ENCODE measurements at places on chromosomes 2 and 18.

DNA sequence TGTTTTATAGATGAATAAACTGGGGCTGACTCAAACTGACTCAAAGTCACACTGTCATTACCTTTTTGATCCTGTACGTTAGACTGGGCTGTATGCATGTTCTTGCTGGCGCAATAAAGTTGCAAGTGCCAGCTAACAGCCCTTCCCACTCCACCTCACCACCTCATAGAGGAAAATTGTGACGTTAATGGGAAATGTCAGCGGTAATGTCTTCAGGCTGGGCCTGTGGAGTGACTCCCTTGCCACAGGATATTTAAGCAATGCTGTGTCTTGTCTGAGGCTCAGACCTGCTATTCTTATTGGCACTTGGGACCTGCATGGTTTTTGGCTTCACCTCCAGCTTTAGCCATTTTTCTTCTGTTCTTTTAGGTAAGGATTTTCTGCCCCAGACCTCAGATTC lies 25.2 kb upstream of the CASP10 start:
- DNase-seq, result no peak

- DNase-seq, result no peak
Observed at GRCh38 chr2:180734382-180734781, 246.0 kb upstream of the UBE2E3 start.

DNA sequence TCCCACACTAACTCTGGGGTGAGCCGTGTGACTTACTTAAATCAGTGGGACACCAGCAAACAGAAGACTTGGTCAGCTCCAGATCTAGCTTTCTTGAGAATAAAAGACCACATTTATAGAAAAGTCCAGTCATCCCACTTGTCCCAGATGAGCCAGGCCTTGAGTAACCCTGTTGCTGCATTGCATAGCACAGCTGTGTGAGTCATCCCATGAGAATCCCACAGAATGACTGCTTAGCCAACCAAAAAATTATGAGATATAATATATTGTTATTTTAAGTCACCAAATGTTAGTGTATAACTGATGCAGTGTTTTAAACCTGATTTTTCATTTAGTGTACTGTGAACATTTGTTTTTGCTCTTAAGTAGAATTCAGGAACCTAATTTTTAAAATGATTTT lies 94.2 kb upstream of the FSHR start:
- DNase-seq, result no peak

DNA sequence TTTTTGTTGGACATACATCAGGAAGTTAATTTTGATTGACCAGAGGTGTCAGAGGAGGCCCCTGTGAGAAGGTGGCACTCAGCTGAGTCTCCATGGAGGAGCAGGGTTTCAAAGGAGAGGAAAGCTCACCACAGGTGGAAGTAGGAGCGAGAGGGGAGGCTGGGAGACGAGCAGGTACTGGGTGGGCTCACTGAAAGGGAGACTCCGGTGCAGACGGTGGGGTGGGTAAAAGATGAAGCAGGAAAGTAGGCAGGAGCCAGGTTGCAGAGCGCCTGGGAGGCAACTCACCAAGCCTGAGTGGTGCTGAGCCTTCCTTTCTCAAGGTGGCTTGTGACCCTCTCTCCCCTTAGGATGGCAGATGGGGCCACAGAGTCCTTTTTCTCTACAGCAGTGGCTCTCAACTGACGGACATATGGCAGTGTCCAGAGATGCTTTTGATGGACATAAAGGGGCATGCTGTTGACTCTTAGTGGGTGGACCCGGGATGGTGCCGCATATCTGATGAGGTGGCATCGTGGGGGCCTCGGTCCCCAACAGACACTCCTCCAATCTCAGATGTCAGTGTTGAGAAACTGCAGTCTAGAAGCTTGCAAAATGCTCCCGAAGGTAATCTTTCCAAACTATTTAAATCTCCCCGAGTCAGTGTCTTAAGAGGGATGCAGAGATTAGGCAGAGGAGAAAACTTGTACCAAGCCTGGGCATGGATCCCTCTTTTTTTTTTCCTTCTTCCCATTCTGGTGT lies 64.0 kb downstream of the LPIN1 start:
- DNase-seq, result no peak

- DNase-seq, result no peak
Observed at GRCh38 chr2:179218848-179219594, 45.6 kb downstream of the SESTD1 start.

GRCh38 chr2:151770995-151771394 lies 36.7 kb upstream of the NEB start:
- DNase-seq, result no peak

DNA sequence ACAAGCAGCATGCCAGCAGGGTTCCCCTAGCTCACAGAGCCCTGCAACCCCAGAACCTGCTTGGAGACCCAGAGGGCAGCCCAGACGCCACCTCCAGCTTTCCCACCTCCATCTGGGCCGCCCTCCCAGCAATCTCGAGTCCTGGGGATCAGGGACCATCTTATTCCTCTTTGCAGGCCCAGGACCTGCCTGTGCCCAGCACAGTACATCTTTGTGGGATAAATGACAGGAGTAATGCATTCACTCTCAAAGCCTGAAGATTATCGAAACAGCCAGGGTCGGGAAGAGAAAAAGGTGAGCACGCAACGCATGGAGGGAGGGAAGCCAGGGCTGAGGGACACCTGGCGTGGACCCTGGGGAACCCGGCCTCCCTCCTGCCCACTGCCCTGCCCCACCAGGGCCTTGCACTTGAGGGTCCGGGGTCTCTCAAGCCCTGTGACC lies 144.1 kb downstream of the NDUFA10 start:
- DNase-seq, result no peak

DNA sequence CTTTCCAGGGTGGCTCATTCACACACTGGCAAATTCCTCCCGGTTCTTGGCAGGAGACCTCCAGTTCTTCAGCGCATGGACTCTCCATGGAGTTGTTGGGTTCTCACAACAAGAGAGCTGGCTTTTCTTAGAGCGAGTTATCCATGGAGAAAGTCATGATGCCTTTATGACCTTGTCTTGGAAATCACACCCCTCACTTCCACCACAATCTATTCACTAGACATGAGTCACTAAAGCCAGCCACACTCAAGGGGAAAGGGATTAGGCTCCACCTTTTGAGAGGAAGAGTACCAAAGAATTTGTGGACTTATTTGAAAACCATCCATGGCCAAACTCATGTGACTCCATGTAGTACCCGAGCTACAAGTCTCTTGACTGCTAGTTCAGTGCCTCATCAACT lies 160.5 kb downstream of the SETBP1 start:
- DNase-seq, result no peak

DNA sequence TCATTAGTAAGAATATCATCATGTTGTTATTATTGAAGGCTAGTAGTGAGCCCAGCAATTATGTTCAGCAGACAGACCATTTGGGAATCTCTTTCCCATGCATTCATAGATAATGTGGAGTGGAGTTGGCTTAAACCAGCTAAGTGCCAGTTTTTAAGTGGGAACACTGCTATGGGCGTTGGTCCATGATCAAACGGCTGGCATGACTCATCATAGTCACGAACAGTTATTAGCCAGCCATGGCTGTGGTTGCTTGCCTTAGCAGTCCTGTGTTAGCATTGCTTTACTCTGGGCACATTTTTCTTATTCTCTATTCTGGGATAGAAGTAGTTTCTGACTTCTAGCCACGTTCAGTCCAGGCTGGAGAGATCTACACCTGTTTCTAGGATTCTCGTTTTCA lies 17.7 kb downstream of the EIF4E2 start:
- no peak for DNase-seq

- DNase-seq, result no peak
Observed at GRCh38 chr2:236402033-236402790, 138.0 kb upstream of the ASB18 start.

GRCh38 chr2:166321076-166321475 lies 54.7 kb downstream of the SCN9A start:
- DNase-seq, result no peak

- peak; percentile 71 for DNase-seq
Observed at GRCh38 chr2:62305421-62306176, 109.7 kb downstream of the B3GNT2 start.

GRCh38 chr18:59783138-59783537 lies 85.9 kb upstream of the CCBE1 start:
- DNase-seq, result no peak

- no peak for DNase-seq
Observed at GRCh38 chr2:165198181-165198580, 5.7 kb downstream of the SCN3A start.

DNA sequence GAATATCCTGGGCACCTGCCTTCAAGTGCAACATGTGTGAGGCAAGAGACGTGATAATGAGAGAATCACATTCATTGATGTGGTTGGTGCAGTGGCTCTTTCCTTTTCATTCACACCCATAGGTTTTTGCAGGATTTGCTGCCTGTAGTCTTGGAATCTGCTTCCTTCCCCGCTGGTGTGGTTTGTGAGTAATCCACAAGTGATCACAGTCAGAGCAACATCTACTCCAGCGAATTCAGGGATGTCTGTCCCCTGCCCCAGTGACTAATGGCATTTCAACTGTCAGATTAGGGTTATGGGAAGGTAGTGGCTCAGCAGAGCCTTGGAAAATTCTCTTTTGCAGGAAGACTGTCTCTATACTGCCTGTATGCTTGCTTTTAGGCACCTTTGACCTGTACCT lies 225.5 kb upstream of the RBMS1 start:
- DNase-seq, result no peak

GRCh38 chr2:51789918-51790317 lies 758.0 kb upstream of the NRXN1 start:
- DNase-seq, result no peak

- DNase-seq, result no peak
Observed at GRCh38 chr18:58609536-58609993, 19.3 kb downstream of the ALPK2 start.

- no peak for DNase-seq
Observed at GRCh38 chr18:45103319-45104048, 422.8 kb downstream of the SETBP1 start.

DNA sequence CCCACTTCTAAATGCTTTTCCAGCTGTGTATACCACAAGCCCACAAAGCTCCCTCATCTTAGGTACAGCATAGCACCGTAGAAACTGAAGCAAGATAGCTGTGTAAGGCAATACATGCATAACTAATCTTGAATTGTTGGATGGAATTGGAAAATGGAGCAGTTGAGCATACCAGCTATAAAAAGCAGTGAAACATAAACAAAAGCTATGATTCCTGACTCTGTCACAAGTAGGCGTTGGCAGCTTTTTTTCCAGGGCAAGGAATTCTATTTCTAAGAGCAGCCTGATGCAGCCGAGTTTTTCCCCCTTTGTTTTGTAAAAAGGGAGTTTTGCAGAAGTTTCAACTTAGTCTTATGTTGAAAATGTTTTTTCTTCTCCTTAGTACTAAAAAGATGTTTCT lies 32.4 kb downstream of the MOGAT1 start:
- no peak for DNase-seq

GRCh38 chr2:239959059-239959971 lies 65.8 kb downstream of the NDUFA10 start:
- DNase-seq, result no peak

DNA sequence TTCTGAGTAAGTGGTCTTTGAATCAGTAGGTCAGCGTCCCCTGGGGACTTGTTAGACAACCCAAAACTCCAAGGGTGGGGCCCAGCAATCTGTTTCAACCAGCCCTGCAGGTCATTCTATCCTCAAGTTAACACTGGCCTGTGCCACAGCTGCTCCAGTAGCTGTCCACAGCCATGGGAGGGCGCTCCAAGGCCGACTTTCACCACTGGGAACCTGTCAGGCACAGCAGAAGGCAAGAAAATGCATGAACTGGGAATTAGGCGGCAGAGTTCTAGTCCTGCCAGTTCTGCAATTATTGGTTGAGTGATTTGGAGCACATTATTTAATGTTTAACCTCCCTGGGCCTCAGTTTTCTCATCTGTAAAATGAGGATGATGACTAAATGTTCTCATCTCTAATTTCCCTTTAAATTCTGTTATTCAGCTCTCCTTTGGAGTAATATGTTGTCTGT lies 17.4 kb upstream of the MRPL33 start:
- peak; percentile 89 for DNase-seq

GRCh38 chr18:61829108-61829507 lies 63.7 kb downstream of the RNF152 start:
- DNase-seq, result no peak
